Activated CD4-positive, CD25-positive, alpha-beta regulatory T cell (primary cell): ENCODE measurements at places on chromosomes 12 and 14.

GRCh38 chr12:26162905-26163304 lies 32.5 kb upstream of the SSPN start:
- no peak for DNase-seq

DNA sequence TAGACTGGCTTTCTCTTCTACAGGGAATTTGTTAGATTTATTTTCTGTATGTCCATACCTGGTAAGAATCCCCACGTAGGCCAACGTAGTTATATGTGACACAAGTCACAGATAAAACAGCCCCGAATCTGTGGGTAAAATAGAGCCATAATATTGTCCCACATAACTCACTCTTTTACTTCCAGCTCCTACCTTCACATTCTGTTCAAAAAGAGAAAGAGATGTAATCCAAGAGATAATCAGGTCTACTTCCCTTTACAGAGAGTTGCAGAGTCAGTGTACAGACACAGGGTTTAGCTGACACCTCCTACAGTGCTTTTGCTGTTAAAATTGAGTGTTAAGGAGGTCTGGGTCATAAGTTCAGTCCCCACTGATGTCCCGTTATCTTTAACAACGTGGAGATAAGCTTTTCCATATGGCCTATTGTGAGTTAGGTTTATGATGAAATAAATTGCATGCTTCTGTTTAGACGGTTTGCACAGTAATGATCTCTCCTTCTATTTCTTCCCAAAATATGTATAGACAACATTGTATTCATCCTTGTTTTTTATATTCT lies 446.5 kb downstream of the ADAMTS20 start:
- no peak for DNase-seq

DNA sequence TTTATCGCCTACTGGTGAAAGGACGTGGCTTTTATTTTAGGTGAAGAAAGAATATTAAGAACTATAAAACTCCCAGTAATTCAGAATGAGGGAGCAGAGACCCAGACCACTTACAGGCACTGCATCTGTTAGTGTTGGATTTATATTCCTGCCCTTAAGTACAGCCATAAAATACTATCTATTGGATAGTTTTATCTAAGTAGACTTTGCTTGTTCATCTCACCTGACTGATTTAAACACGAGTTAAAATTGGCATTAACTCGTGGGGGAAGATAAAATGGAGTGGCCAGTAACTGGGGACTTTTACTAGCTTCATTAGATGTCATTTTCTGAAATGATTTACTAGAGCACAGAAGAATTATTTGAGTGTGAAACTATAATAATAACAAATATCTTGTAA lies 1377.5 kb upstream of the TMEM132C start:
- DNase-seq = no peak

GRCh38 chr12:13046964-13047363 lies 2.8 kb downstream of the FAM234B start:
- DNase-seq = no peak

GRCh38 chr14:38217553-38217952 lies 9.8 kb downstream of the SSTR1 start:
- no peak for DNase-seq

DNA sequence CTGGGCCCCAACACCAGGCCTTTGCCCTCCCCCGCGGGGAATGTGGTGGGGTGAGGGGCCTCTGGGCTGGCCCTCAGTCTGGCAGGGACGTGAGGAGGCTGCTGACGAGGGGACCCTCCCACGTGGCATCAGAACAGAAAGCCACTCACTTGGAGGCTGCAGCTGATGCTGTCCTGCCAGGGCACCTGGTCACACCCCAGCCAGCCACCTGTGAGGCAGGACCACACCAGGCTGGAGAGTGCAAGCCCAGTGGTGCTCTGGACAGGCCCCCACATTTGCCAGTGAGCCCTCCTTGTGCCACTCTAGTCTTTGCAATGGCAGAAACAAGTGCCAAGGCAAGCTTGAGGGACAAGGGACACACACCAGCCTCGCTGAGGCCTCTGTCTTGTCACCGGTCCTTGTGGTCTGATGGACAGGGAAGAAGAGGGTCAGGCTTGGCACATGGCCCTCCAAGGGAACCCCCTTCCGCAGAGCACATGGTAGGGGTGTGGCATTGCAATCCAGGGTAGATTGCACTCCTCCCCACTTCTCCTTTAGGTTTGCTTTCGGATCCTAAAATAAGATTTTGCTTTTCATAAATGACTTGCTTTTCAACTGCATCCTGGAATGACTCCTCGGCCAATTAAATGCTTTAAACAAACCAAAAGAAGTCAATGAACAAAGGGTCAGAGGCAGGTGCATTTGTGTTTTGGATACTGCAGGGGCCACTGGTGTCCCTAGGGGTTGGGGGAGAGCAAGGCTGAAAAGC lies 53.7 kb downstream of the CCDC88C start:
- no peak for DNase-seq

GRCh38 chr12:113766879-113767878 lies 198.9 kb downstream of the RBM19 start:
- no peak for DNase-seq

DNA sequence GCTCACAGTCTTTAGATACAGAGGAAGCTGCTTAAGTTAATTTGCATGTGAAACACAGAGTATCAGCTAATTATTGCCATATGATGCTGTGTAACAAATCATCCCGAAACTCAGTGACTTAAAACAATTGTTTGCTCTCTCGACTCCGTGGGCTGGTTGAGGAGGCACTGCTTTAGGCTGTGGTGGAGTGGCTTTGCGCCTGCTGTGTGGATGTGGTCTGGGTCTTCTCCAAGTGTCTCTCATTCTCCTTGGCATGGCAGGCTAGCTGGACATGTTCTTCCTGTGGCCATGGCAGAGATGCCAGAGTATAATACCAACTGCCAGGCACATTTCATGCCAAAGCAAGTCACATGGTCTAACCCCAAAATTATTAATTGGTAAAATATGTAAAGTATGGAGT lies 40.9 kb downstream of the PELI2 start:
- DNase-seq = no peak

GRCh38 chr12:7373226-7373625 lies 69.4 kb downstream of the ACSM4 start:
- DNase-seq = no peak

GRCh38 chr14:59190372-59190771 lies 1.9 kb downstream of the DAAM1 start:
- DNase-seq = no peak

DNA sequence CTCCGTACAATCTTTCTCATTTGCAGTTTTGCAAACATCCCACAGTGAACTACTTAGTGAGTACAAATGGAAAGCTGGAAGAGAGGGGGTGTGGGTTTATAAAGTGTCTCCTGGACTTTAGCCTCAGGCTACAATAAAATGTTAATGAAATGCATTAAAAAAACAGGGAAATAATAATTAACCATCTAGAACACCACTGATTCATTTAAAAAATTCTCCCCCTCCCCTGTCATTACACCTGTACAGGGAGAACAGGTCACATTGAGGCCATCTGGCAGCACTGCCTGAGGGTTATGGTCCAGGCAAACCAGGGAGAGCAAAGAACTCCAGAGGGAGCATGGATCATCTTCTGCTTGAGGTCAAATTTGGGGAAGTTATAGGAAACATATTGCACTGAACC lies 96.3 kb downstream of the TSPAN8 start:
- DNase-seq = no peak

DNA sequence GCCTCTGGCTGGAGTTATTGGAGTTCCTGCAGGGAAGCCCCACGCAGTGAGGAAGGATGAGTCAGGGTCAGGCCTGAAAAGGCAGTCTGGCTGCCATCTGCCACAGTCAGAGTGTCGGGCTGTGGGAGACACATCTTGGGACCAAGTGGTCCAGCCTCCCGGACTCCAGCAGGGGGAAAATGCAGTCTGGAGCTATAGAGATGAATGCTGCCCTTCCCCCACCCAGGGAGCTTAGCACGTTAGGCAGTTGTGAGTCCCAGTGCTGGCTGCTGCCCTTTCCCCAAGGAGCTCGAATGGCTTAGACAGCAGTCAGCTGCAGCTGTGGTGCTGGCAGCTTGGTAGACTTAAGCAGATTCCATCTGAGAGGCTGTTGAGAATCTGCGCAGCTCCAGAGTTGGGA lies 8.2 kb upstream of the NTS start:
- no peak for DNase-seq

- DNase-seq = no peak
Measured at GRCh38 chr14:100402631-100403030, 79.5 kb downstream of the SLC25A47 start.

DNA sequence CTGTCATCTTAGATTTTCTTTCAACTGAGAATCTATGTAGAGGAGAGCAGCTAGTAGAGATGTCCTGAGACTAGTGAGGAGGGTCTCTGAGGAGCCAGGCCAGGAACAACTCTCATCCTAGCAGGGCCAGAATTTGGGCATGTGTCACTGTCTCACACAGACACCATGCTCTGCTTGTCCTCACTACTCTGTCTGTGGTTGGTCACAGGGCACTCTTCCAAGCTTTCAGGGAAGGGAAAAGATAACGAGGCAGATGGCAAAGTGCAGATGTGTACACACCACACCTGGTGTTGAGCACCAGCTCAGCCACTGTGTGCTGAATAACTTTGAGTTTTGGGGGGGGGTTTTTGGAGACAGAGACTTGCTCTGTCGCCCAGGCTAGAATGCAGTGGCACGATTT lies 2.5 kb downstream of the SSPN start:
- DNase-seq = no peak

- no peak for DNase-seq
Measured at GRCh38 chr12:5985471-5985870, 40.4 kb upstream of the ANO2 start.

DNA sequence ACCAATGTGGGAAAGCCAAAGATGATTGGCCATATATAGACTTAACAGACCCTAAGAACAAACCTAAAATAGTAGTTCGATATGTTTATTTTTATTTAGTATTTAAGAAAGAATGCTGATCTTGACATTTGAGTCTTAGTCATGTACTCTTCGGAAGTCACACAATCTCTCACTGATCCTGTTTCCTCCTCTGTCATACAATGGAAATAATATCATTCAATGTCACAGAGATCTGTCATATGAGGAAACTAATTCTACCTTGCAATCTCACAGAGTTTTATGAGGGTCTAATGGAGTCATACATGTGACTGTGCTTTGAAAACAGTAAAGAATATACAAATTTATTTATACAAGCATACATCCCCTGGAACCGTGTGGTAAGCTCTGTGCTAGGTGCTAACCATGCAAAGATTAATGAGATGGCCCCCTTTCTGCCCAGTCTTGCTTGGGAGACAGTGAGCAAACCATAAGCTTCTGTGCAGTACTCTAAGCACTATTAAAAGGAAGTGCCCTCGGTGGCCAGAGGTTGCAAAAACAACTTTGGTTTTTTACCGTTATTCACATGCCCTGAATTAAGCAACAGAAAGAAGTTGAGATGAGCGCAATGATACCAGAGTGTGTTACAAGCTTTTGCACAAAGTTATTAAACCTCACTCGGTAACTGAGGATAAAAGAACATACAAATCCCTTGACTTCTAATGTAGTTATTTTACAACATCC lies 1.7 kb upstream of the LIN7A start:
- no peak for DNase-seq

DNA sequence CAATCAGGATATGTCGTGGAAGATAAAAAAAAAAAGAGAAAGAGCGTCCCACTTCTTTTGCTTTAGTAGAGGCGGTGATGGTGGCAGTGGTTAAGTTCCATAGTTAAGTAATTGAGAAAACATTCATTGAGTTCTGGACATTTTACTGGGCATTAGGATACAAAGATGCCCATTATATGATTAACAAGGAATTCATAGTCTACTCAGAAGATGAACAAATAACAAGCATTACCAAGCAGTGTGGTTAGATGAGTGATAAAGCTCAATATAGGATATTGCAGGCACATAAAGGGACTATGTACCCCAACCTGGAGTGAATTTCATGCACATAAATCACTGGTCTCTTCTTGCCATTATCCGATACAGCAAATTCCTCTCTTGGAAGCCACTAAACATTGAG lies 53.7 kb downstream of the ALG10B start:
- DNase-seq = no peak

DNA sequence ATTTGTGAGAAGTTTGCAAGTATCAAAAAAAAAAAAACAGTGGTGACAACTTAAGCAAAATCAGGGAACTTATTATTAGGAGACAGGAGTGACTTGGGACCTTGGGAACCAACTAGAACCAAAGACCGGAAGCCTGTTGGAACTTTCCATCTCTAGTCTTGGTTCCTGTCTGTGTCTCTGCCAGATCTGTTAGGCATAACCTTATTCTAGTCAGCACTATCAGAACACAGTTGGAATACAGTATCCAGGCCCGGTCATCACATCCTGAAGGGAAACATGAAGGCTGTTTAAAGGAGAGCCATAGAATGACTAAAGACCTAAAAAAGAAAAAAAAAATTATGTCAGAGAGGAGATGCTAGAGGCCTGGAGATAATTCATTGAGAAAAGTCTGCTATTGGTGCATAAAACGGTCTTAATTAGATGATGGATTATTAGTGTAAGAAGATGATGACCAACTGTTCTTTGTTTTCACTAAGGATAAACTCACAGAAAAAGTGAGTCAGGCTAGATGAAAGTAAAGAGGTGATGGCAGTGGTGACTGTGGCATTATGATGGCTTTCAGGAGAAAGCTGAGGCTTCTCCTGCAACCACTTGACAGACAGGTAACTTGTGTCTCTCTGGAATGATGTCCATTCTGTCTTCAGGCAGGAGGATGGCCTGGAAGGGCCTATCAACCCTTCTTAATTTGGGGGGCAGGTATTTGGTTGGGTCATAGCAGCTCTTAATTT lies 28.2 kb downstream of the DACT1 start:
- no peak for DNase-seq

DNA sequence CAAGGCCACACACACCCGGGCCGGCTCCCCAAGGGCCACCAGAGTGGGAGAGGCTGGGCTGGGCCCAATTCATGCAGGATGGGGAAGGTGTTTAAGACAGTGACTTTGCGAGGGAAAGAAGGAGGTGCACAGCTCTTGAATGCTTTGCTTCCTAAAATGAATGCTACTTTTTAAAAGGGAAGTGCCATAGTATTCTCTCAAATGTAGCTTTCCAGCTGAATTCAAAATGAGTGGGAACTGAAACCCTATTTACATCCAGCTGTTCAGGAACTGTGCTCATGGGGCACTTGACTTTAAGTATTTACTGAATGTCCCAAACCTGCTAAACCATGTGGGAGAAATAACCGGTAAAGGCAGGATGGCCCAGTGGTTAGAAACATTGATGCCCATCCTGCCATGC lies 7.6 kb downstream of the ITPK1 start:
- DNase-seq = no peak

- DNase-seq = no peak
Measured at GRCh38 chr12:989751-990660, 1.0 kb upstream of the ERC1 start.

GRCh38 chr12:109432842-109433304 lies 44.2 kb downstream of the KCTD10 start:
- DNase-seq = peak; percentile 71

GRCh38 chr14:81605660-81606059 lies 72.0 kb upstream of the SEL1L start:
- DNase-seq = no peak

GRCh38 chr12:89756194-89756584 lies 47.6 kb upstream of the ATP2B1 start:
- DNase-seq = no peak

GRCh38 chr12:119036878-119037825 lies 55.8 kb downstream of the SRRM4 start:
- DNase-seq = no peak

- no peak for DNase-seq
Measured at GRCh38 chr12:104637604-104638003, 180.9 kb downstream of the CHST11 start.
